Vein endothelial cell (primary cell): ENCODE measurements at places on chromosomes 3 and 15. TPM values are rescaled to one million over a fixed set of nuclear protein-coding genes. Genes with fewer than 3 reads are reported as not detected.

ZNF35 gene
- total RNA-seq = 22.9 and 27.0 TPM in 2 replicates

GOLGA6B gene
- not detected in 2 replicates for total RNA-seq

TM4SF1 gene
- total RNA-seq = 957 and 972 TPM in 2 replicates

ECE2 gene
- not detected in 2 replicates for total RNA-seq
